ENCODE measurements at places on chromosomes 12 and 14.

GRCh38 chr14:71482671-71483070, 449.6 kb upstream of the RGS6 start:
- no peak for DNase-seq

DNA sequence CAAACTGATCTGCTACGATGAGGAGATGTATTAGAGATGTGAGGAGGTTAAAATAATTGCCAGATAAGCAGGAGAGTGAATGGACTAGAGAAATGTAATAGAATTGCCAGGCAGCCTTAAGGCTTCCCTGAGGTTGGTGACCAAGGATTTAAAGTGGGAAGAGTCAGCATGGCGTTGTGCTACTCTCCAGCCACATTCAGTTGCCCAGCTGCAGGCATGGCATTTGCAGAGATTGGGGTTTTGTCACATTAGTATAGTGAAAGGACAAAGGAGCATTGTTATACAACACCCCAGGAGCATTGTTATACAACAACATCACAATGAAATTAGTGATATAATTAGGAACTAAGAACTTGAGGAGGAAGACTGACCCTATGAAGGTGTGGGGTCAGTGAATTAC, 31.7 kb downstream of the MARK3 start:
- no peak for DNase-seq

DNA sequence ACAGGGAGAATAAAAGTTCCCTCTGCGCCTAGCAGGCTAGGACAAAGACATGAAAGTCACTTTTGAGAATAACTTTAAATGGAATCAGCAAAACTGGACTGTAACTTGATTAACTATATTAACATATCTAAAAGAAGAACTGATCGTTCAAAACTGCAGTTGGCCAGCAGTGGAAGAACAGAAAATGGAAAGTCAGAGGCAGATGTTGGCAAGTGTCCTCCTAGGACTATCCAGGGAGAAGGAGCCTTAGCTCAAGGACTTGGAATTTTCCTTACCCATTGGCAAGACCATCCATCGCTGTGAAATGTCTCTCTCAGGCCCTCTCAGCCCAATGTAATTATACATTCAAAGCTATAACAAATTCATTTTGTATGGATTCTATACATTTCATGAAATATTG, 419.7 kb downstream of the ATP23 start:
- DNase-seq: no peak

GRCh38 chr12:21543151-21543550, 17.1 kb downstream of the SPX start:
- no peak for DNase-seq

- DNase-seq: no peak
Observed at GRCh38 chr12:18595412-18595811, 142.4 kb downstream of the PLCZ1 start.

Measured in inflammatory macrophage treated with lipopolysaccharide for 4 hours (primary cell).